ENCODE measurements at places on chromosomes 3 and 15.

- no peak for DNase-seq
Observed at GRCh38 chr3:75737831-75738493, 47.4 kb downstream of the ZNF717 start.

DNA sequence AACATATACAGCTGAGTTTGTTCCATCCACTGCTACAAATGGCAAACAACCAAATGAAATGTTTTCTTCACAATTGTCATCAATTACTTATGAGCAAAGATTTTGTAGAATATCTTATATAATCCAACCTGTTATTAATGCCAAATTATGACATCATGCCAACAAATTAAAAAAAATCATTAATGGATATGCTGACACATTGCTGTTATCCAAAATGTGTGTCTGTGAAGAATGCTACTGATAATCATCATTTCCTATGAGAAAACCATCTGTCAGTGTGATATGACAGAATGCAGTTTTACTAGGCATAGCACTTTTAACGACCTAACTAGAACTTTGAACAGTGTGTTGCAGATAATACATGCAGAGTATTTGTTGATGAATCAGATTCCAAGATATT, 556.5 kb upstream of the KCNMB2 start:
- no peak for DNase-seq

DNA sequence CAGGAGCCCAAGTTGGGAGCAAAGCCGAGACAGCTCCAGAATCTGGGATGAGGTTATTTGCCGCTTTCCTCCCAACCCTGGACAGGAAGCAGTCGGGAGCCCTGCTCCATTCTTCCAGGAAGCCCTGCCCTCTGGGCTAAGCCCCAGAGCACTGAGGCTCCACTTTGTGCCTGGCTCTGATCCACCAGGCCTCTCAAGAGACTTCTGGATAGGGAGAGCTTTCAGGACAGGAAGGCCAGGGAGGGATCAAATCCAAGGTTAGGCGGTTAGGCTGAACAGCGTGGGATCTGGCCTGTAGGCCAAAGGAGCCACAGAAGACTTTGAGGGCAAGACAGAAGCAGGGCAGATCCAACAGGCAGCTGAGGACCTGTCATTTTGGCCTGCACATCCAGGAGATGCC, 835 bp downstream of the STOML1 start:
- no peak for DNase-seq

GRCh38 chr3:50539356-50540286, 27.9 kb downstream of the C3orf18 start:
- DNase-seq: no peak

- no peak for DNase-seq
Observed at GRCh38 chr15:33621141-33621540, 310.4 kb downstream of the RYR3 start.

- peak; percentile 37 for DNase-seq
Observed at GRCh38 chr3:97968376-97968775, 3.9 kb downstream of the RIOX2 start.

Data from activated CD8-positive, alpha-beta T cell treated with anti-CD3 and anti-CD28 coated beads, Interleukin-2, amount 10 ng/mL, durations not matched to agents 7 days and 5 days (primary cell).